Upper lobe of left lung (tissue), 6 donors: ENCODE measurements at places on chromosomes 12 and 14. TPM values are rescaled to one million over a fixed set of nuclear protein-coding genes. Genes with fewer than 3 reads are reported as not detected.

- no peak overlapping the region for H3K4me3 ChIP-seq
- no peaks in the 10 kb centered on the region for H3K27me3 ChIP-seq
- no peak for DNase-seq
- no peak overlapping the region for H3K27ac ChIP-seq
- H3K4me1 ChIP-seq: no peaks in the 10 kb centered on the region
Observed at GRCh38 chr14:104268295-104268694, 129.9 kb downstream of the KIF26A start.

The OR4K2 gene
- total RNA-seq: not detected

GRCh38 chr12:113889076-113889475 lies 77.0 kb downstream of the RBM19 start:
- no peak overlapping the region for H3K4me3 ChIP-seq
- no peak for DNase-seq
- no peak overlapping the region for H3K27ac ChIP-seq
- H3K36me3 ChIP-seq: no peaks in the 10 kb centered on the region

- no peak overlapping the region for H3K27ac ChIP-seq
- H3K27me3 ChIP-seq: no peaks in the 10 kb centered on the region
- H3K4me3 ChIP-seq: no peak overlapping the region
- DNase-seq: no peak
Observed at GRCh38 chr12:28631831-28632230, 441.6 kb downstream of the CCDC91 start.

DNA sequence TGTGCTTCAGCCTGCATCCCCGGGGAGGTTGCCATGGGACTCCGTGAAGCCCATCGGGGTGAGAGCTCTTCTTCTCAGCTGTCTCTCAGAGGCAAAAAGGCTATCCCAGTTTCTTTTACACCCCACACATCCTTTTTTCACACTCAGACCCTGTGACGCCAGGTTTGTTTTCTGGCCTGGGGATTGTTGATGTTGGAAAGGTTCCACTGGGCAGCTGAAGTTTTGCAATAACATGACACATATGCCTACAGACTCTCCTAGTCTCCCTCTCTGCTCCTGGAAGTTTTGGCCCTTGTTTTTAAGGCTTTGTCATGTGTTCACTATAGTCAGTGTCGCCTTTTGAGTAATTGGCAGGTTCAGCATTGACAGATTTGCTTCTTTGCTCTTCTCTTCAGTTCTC lies 118.6 kb downstream of the SMOC1 start:
- no peak overlapping the region for H3K4me3 ChIP-seq
- H3K27me3 ChIP-seq: no peaks in the 10 kb centered on the region
- H3K27ac ChIP-seq: no peak overlapping the region

The ADAM21 gene
- total RNA-seq: not detected

GRCh38 chr12:124442772-124443445 lies 124.5 kb downstream of the NCOR2 start:
- H3K4me1 ChIP-seq: peaks cover 23% of the 10 kb centered on the region
- no peak overlapping the region for H3K27ac ChIP-seq
- no peaks in the 10 kb centered on the region for H3K27me3 ChIP-seq
- DNase-seq: peak; percentile 60
- H3K4me3 ChIP-seq: no peak overlapping the region
- H3K36me3 ChIP-seq: peaks cover 4% of the 10 kb centered on the region
